ENCODE measurements at places on chromosomes 2 and 18.

GRCh38 chr2:151071906-151072305 is 189.8 kb downstream of the RBM43 start:
- no peak for DNase-seq

DNA sequence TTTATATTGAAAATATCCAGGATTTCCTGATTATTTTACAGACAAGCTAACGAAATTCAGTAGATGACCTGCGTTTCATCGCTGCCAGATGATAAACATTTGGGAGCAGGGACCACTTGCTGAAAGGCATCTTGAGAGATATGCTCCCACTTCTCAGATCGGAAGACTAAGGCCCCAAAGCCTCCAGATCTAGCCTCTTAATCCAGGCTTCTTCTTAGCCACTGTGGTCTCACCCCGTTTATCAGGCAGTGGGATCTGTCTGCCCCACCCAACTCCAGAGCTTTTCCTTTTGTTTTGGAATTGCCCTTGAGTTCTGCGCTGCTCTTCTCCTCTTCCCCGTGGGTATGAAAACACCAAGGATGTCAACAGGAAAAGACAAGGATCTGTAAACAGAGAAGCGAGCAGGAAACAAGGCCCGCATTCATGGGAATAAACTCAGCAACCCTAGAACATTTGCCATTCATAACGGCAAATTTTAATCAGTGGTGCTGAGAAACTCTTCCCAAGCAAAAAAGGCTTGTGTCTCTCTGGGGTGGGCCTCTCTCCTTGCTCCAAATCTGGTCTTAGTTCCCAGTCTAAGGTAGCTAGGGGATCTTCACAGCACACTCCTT is 21.4 kb downstream of the MYL12B start:
- DNase-seq = no peak

DNA sequence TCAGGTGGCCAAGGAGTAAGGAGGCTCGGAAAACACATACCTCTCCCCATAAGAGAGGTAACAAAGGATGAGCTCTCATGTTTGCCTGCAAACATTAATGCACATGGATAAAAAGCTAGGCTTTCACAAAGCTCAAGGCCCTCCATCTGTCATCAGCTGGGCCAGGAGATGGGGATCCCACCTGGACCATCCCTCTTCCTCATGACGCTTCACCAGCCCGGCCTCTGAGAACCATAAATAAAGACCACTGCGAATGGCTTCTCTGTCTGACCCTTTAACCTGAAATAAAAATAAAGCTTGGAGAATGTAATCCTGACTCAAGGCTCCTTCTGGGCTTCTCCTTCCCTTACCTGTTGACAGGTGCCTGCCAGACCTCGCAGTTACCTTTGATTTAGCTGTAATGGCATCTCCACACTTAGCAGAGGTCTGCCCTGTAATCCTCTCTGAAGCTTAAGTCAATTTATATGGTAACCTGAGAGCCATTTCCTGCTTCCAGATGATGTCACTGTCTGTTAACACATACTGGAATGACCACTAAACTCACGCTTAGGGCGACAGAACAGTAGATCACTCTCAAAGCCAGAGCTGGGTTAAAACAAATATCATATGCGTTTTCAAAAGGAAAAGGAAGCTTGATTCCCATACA is 29.3 kb upstream of the FOXI3 start:
- DNase-seq = no peak

DNA sequence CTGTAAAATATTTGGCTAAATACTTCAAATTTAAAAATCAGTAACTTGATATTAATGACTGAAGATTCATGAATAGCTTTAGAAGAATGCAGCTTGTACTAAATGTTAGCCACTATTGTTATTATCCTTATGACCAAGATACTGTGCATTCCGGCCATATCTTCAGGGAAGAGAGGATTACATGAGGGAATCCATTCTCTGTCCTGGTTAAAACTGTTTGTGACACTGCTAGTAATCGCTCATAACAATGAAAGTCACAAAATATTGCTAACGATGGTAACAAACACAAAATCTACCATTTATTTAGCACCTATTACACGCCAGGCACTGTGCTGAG is 217.7 kb downstream of the PRKCE start:
- no peak for DNase-seq

GRCh38 chr2:70922235-70923234 is 13.2 kb upstream of the ATP6V1B1 start:
- no peak for DNase-seq

GRCh38 chr2:88857951-88858411 is 166.5 kb downstream of the RPIA start:
- DNase-seq = no peak

GRCh38 chr18:55738483-55739114 is 150.6 kb upstream of the TCF4 start:
- DNase-seq = no peak

GRCh38 chr2:157093666-157094065 is 163.8 kb upstream of the GALNT5 start:
- DNase-seq = no peak

- no peak for DNase-seq
Observed at GRCh38 chr2:217886091-217886490, 116.7 kb downstream of the TNS1 start.

DNA sequence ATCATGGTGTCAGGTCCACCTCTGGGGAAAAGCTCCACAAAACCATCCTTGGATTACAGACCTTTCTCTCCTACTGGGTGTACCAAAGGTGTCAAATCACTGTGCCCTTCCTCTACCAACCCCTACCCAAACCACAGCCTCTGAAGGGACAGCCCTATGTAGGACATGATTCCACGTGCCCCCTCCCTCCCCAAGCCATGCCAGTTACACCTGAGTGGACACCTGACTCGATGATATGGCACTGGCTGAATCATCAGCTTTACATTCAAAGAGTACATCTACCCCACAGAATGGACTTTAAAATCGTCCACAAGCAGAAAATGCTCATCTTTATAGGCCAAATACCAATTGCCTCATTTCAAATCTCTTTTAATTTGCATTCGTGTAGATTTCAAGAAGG is 26.0 kb downstream of the TRABD2A start:
- peak; percentile 18 for DNase-seq

GRCh38 chr2:3464401-3465005 is 54.8 kb downstream of the ADI1 start:
- no peak for DNase-seq

DNA sequence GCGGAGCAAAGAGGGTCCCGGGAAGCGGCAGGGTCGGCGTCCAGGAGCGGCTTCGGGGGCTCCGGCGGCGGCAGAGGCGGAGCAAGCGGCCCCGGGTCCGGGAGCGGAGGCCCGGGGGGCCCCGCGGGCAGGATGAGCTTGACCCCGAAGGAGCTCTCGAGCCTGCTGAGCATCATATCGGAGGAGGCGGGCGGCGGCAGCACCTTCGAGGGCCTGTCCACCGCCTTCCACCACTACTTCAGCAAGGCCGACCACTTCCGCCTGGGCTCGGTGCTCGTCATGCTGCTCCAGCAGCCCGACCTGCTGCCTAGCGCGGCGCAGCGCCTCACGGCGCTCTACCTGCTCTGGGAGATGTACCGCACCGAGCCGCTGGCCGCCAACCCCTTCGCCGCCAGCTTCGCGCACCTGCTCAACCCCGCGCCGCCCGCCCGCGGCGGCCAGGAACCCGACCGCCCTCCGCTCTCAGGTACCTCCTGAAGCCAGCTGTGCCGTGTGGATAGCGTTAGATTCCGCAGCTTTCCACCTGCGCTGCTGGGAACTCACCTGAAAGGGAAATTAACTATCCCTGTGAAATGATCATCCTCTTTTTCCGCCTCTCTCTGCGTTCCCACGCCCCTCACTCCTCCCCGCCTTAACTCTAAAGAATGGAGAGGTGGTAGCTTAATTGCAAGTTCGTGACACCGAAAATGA is 472 bp downstream of the CNOT11 start:
- peak; percentile 88 for DNase-seq

DNA sequence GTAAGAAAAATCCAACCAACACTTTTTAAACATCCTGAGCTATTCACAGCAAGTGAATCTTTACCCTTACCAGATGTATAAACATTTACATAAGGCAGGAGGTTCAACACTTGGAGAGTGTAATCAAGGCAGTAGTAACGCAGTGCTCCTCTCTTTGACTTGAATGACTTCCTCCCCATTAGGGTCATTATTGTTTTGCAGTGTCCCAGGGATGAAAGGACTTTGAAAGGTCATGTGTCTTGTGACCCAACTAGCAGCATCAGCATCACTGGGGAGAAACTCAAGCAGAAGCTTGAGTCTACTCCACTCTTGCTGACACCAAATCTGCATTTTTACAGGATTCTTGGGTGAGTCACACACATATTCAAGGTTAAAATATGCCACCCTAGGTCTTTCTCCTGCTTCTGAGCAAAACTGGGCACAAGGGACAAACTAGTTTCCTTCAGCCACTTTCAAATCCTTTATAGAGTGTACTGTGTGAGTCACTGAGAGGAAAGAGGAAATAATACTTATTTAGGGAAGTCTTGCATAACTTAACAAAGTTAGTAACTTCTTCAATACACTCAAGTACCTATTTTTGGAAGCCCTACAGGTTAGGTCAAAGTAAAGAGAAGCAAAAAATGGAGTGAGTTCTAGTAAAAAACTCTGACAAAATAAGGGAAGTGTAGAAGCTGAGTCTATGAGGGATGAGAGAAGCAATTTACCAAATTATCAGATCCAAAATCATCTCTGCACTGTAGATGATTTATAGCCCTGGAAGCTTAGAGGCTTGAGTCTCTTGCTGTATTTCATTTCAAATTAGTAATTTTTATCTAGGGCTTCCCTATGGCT is 51.0 kb upstream of the EML4 start:
- DNase-seq = no peak

GRCh38 chr2:167544602-167545001 is 656.3 kb downstream of the XIRP2 start:
- no peak for DNase-seq

DNA sequence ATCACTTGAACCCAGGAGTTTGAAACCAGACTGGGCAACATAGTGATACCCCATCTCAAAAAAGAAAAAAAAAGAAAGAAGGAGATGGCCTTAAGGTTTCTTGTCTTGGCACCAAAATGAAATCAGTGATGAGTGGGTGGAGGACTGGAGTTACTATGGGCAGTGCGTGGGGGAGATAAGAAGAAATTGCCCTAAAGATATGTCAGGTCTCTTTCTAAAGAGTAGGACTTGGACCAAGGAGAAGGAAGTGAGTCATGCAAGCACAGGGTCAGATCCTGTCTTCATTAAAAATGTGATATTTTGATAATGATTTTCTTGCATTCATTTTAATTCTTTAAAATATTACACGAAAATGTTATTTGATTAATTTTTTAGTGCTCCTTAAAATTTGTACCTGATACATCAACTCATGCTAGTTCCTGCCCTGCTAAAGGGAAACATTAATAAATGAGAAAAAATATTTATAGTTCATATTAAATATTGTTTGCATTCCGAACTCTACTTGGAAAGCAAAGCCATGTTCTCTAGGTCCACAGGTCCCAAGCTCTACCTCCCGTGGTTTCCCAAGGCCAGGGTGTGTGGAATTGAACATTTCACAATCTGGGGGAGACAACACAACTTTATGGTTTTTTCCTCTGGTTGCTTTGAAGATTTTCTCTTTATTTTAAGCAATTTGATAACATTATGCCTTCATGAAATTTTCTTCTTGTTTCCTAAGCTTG is 62.6 kb upstream of the CTLA4 start:
- no peak for DNase-seq

DNA sequence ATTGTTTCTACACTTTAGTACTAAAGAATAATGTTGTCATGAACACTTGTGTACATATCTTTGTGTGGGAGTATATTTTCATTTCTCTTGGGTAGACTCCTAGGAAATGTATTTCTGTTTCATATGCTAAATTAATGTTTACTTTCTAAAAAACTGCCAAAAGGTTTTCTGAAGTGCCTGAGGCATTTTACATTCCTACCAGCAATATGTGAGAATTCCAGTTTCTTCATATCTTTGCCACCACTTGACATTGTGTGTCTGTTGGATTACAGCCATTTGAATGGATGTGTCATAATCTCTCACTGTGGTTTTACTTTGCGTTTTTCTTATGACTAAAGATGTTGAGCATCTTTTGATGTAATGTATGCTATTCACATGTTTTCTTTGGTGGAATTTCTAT is 428.2 kb upstream of the KCNH7 start:
- DNase-seq = no peak

DNA sequence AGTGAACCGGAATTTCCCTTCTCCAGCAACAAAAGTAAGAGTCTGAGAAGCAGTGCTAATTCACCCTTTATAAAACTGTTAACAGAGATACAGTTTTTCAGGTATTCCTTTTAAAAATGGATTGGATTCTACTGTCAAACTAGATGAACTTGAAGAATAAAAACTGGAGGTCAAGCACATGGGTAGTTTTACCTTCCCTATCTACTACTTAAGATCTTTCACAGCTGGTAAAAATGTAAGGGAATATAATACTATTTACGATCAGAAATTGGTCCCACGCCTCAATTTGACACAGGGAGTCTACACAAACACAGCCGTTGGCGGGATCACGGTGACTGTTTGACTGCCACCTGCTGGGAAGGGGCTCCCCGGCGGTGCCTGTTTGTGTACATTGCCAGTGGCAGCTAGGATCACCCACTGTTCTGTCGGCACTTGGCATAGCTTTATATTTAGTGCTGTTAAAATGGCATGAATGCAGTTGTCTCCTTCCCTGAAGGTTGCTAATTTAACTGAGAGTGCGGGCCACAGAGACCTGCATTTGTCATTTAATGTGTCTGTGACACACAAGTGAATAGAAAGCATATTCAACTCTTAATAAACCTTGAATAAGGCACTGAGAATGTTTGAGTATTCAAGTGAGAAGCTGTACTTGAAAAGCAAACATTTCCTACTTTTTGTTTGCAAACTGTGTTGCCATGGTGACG is 59.5 kb downstream of the ABCG8 start:
- DNase-seq = no peak

GRCh38 chr2:98903064-98903355 is 33.0 kb downstream of the CRACDL start:
- no peak for DNase-seq

- no peak for DNase-seq
Observed at GRCh38 chr2:173952267-173953046, 12.7 kb downstream of the SP3 start.

DNA sequence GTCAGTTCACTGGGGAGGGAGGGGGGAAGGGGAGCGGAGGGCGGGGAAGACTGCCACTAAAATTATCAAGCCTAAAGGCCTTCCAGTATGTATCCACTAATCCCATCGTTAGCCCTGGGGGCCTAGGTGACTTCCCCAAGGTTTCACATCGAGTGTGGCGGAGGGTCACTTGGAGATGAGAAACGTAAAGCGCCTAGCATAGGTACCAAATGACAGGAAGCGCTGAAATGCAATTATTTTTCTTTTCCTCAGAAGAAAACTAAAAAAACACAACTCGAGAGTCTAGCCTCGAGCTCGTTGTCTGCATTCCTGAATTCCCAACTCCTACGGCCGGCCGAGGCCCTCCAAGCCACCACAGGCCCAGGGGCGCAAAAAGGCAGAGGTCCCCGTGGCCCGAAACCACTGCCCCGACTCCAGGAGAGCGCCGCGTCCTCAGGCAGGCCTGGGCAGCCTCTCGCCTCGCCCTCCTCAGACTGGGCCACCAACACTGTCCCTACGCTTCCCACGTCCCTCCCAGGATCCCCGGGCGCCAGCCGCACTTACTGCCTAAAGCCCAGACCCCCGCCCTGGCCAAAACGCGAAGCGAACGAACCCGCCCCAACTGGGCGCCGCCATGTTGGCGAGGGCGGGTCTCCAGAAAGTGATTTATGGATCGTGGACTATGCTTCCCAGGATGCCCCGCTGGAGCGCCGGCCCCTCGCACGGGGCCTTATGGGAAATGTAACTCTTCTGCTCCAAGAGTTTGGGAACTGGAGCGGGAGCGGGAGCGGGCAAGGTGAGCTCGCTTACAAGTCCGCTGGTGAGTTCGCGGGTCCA is at the start of gene USP40:
Gene USP40, minus strand, starts transcription at position 642 of the 816 bp plus-strand sequence. CDS start 1,228 bp downstream, outside the sequence.
- DNase-seq = peak; percentile 71

All from natural killer cell treated with Interleukin-12 subunit alpha and Interleukin-12 subunit beta and Interleukin-15 and Interleukin-18, amount 100 ng/mL, for 72 hours (primary cell).